ENCODE measurements at places on chromosomes 7 and 10. TPM values are rescaled to one million over a fixed set of nuclear protein-coding genes. Genes with fewer than 3 reads are reported as not detected.
A peak's percentile ranks its signal among the peaks of the same experiment; 100 is the strongest.

The GCC1 gene
- polyA plus RNA-seq, result 13.8 TPM

The IGFBP3 gene
- 17,601 TPM for polyA plus RNA-seq

The FAM25C gene
- polyA plus RNA-seq, result not detected

The TIMM23 gene
- polyA plus RNA-seq, result 147 TPM

The ZNF273 gene
- 4.1 TPM for polyA plus RNA-seq

GRCh38 chr7:69849268-69849667 is 251.0 kb downstream of the AUTS2 start:
- no peak for DNase-seq

DNA sequence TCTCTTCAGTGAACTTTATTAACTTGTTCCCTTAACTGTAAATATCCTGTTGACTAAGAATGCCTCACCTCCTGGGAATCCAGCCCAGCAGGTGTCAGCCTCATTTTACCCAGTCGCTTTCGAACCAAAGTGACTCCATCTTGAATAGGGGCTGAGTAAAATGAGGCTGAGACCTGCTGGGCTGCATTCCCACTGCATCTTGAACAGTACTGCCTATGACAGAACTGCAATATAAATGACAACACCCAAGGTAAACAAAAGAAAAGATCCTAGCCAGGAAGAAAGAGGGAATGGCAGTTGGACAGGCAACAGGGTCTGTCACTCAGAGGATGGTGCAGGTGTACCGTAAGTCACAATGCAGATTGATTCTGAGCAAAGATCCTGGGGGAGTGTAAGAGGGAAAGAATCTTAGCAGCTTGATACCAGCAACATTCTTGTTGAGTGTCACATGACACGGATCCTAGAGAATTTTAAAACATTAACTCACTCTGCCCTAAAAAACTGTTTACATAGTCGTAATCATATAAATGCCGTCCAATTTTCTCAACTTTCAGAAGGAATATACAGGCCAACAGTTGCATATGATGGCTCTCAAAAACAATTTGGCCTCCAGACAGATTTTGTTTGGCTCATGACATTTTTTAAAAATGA is 4.4 kb upstream of the FAM107B start:
- peak; percentile 49 for DNase-seq

- peak; percentile 34 for DNase-seq
These were observed 27.8 kb downstream of the STN1 start for GRCh38 chr10:103890194-103890658.
